Hair follicle dermal papilla cell (primary cell): ENCODE measurements at places on chromosomes 1 and 21. TPM values are rescaled to one million over a fixed set of nuclear protein-coding genes. Genes with fewer than 3 reads are reported as not detected.

MIA3 gene
- total RNA-seq = 56.0 and 72.9 TPM in 2 replicates

SH3BGR gene
- 0.65 and 0.97 TPM in 2 replicates for total RNA-seq

SPATA17 gene
- 0.85 and 1.3 TPM in 2 replicates for total RNA-seq

OXCT2 gene
- 1.8 and 2.7 TPM in 2 replicates for total RNA-seq

GNAT2 gene
- 0.16 TPM in 1 of 2 replicates, not detected in the other for total RNA-seq

LRRC53 gene
- total RNA-seq = not detected in 2 replicates

CYP4B1 gene
- not detected in 2 replicates for total RNA-seq

PGLYRP4 gene
- total RNA-seq = not detected in 2 replicates

CSDE1 gene
- 454 and 604 TPM in 2 replicates for total RNA-seq

SHISAL2A gene
- 0.16 TPM in 1 of 2 replicates, not detected in the other for total RNA-seq

RGS8 gene
- total RNA-seq = 0.16 TPM in 1 of 2 replicates, not detected in the other

KCNJ10 gene
- not detected in 2 replicates for total RNA-seq

SPRR2B gene
- total RNA-seq = not detected in 2 replicates

WNT2B gene
- total RNA-seq = 5.8 and 9.5 TPM in 2 replicates

RGS1 gene
- total RNA-seq = not detected in 2 replicates

NBL1 gene
- total RNA-seq = 70.7 and 105 TPM in 2 replicates

PFKL gene
- total RNA-seq = 141 and 151 TPM in 2 replicates

RHOU gene
- total RNA-seq = 1.2 and 2.3 TPM in 2 replicates

SLFNL1 gene
- total RNA-seq = 0.65 and 1.2 TPM in 2 replicates

ANKRD65 gene
- total RNA-seq = 0.81 and 0.85 TPM in 2 replicates

PCAT6 gene
- total RNA-seq = not detected in 2 replicates

SYPL2 gene
- under 0.01 and 0.12 TPM in 2 replicates for total RNA-seq

PTAFR gene
- 0.12 and 0.16 TPM in 2 replicates for total RNA-seq

A3GALT2 gene
- not detected in 2 replicates for total RNA-seq

SLC16A4 gene
- total RNA-seq = 41.5 and 60.5 TPM in 2 replicates
